NCI-H1436 (cell line): ENCODE measurements at places on chromosomes 5 and 9.

- DNase-seq = no peak
Observed at GRCh38 chr9:116437411-116438370, 249.4 kb upstream of the TRIM32 start.

DNA sequence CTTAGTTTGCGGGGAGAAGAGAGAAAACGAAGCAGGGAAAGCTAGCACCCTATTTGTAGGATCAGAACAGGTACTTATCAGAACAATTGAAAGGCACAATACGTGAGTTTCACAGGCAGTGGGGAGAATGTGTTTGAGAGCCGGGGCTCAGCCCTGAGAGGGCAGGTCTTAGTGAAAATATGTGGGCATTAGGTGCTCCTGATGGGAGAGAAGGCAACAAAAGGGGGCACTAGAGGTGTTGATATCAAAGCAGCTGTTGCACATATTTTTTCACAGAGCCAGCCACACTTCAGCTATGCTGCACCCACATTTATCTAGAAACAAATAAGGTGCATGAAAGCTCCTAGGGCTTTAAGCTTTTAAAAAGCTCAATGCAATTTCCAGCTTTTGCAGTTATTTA, 99.7 kb upstream of the MAN2A1 start:
- DNase-seq = no peak

GRCh38 chr9:133768859-133769510, 30.8 kb upstream of the SARDH start:
- no peak for DNase-seq

DNA sequence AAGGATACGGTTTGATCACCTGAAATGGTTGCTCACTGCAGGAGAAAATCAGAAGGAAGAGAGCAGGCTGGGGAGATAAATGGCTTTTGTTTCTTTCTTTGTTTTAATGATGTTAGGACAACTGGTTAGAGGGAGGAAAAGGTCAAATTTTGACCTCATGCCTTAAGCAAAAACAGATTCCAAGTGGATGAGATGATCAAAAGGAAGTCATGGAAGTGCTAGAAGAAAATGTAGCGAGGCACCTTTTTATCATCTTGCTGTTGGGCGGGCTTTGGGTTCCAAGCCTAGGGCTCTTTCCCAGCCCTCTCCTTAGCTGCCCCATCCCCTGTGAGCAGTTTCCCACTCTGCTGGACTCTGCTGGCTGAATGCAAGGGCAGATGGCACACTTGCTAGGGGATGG, 127.9 kb downstream of the ADAMTS2 start:
- no peak for DNase-seq

- no peak for DNase-seq
Observed at GRCh38 chr5:167969998-167970397, 321.4 kb upstream of the WWC1 start.
